PC-3 (cell line): ENCODE measurements at places on chromosomes 16 and 17. TPM values are rescaled to one million over a fixed set of nuclear protein-coding genes. Genes with fewer than 3 reads are reported as not detected.

DNA sequence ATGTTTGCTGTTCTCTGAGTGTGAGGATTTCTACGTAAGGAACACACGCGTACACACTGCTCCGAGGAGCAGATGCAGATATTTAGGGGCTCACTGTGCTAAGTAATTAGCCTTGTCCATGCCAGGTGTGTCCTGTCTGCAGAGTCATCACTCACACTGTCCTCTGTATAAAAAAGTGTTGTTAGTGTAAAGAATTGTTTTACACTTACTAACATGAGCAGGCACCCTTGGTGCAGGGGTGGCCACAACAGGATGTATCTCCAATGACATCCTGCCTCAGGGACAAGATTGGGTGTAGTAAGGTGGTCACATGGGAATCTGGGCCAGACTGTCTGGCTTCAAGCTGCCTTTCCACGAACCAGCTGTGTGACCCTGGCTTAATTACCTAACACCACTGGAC, 63.9 kb downstream of the NDEL1 start:
- H3K4me1 ChIP-seq: no peaks in the 10 kb centered on the region
- no peaks in the 10 kb centered on the region for H3K27me3 ChIP-seq

DNA sequence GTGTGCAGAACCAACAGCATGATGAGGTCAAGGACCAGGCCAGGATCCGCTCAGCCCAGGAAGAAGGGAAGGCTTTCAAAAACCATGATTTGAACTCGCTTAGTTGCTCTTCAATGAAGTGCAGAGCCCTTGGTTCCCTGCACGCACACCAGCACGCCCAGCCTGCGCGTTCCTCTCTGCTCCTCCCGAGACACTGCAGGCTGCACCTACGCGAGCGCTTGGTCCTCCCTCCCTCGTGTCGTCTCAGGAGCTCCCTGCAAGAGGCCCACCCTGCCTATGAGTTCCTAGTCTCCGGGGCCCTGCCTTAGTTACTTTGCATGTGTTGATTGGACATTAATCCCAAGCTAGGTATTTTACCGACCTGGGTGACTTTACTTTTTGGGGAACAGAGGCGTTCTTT, 132.9 kb upstream of the TNRC6C start:
- H3K27me3 ChIP-seq: 0 out of 2 replicates have a peak, but pooled peaks cover 28% of the 10 kb centered on the region
- no peaks in the 10 kb centered on the region for H3K36me3 ChIP-seq

DNA sequence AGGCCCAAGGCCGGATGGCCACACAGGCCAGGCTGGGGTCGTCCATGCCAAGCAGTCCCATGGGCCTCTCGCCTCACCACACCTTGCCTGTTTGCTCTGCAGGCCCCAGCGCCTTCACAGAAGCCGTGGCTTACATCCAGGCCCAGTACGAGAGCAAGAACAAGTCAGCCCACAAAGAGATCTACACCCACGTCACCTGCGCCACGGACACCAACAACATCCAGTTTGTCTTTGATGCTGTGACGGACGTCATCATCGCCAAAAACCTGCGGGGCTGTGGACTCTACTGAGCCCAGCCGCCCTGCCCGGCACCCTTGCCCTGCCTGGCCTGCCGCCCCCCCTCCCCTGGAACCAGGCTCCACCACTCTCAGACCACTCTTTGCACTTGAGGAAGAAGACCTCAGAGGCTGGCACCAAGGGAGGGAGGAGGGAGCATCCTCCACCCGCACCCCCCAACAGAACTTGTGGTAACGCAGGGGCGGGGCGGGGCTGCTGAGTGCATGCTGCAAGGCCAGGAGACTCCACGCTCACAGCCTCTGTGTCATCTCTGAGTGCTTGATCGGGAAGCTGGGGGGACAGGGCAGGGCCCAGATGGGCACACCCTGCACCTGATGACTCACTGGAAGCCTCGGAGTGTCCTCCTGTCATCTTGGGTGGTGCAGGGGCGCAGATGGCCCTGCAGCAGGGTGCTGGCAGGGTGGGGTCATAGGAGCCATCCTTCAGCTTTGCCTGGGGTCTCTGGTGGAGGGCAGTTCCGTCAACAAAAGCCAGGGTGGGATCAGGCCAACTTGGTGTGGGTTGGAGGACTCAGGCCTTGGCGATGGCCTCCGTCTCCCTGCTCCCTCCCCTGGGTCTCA, 81.5 kb downstream of the AMFR start:
- no peak overlapping the region for H3K4me3 ChIP-seq
- no peaks in the 10 kb centered on the region for H3K27me3 ChIP-seq
- no peak overlapping the region for H3K27ac ChIP-seq

DNA sequence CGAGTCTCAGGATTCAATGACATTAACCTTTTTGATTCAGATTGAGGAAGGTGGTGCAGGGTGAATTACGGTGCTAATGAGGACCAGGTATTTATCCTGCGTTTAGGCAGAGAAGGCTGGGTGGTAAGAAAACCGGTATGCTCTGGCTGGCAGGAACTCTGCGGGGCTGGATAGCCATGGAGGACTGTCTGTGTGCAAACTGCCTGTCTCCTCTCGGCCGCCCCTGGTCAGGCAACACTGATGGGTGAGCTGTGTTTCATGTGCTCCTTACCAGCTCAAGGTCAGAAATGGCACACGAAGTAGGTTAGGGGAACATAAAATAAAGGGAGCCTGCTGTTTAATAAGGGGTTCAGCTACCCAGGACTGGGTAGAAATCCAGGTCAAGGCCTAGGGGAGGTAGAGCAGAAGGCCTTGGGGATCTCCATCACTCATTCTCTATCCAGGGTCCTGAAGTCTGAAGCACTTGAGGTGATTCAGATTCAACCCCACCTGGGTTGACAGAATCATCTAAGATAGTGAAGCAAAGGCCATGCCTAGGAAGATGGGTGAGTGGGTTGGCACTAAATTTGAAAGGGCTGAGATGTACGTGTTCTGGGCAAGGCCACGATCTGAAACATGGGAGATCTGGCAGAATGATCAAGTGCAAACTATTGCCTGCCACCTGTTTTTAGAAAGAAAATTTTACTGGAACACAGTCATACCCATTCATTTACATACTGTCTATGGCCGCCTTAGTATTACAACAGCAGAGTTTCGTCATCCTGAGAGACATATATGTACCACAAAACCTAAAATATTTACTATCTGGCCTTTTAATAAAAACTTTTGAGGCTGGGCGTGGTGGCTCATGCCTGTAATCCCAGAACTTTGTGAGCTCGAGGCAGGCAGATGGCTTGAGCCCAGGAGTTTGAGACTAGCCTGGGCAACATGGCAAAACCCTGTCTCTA, 292.5 kb downstream of the XYLT1 start:
- no peak for DNase-seq
- H3K27me3 ChIP-seq: no peaks in the 10 kb centered on the region
- H3K4me1 ChIP-seq: no peaks in the 10 kb centered on the region
- no peak overlapping the region for H3K27ac ChIP-seq

DNA sequence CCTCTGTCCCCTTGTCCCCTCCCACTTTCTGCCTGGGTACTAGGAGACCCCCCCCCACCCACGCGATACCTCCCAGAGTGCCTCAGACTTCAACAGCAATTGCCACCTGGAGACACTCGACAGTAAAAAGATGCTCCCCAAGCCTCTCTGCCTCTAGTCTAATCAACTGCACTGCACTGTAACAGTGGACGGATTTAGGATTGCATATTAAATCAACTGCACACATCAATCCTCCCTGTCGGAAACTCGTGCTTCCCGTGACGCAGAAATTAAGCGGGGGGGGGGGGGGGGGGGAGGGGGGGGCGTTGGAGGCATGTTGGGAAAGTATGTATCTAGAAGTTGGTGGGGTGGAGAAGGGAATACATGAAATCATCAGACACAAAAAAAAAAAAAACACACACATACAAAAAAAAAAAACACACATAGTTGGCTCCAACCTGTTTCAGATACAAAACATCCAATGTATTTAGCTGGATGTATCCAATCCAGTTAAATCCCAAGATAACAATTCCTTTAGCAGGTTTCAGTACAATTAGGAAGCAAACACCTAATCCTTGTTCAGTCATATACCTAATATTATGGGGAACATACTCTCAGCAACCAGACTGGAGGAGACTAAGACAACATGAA, 29.7 kb downstream of the FAM222B start:
- H3K4me3 ChIP-seq: peak overlapping the region; percentile 79
- no peaks in the 10 kb centered on the region for H3K27me3 ChIP-seq
- no peak for DNase-seq
- H3K4me1 ChIP-seq: peaks cover 34% of the 10 kb centered on the region

- no peak overlapping the region for H3K27ac ChIP-seq
- peaks cover 43% of the 10 kb centered on the region for H3K27me3 ChIP-seq
- no peak for DNase-seq
- H3K4me1 ChIP-seq: no peaks in the 10 kb centered on the region
- no peak overlapping the region for H3K4me3 ChIP-seq
These were observed 119.5 kb downstream of the IRF8 start for GRCh38 chr16:86018487-86018886.

GRCh38 chr16:67965668-67966548, 2.5 kb downstream of the SLC12A4 start:
- no peaks in the 10 kb centered on the region; the same call in 1 of the 2 replicates for H3K36me3 ChIP-seq
- H3K4me3 ChIP-seq: no peak overlapping the region; the same call in 1 of the 2 replicates
- DNase-seq: no peak
- H3K27me3 ChIP-seq: no peaks in the 10 kb centered on the region

DNA sequence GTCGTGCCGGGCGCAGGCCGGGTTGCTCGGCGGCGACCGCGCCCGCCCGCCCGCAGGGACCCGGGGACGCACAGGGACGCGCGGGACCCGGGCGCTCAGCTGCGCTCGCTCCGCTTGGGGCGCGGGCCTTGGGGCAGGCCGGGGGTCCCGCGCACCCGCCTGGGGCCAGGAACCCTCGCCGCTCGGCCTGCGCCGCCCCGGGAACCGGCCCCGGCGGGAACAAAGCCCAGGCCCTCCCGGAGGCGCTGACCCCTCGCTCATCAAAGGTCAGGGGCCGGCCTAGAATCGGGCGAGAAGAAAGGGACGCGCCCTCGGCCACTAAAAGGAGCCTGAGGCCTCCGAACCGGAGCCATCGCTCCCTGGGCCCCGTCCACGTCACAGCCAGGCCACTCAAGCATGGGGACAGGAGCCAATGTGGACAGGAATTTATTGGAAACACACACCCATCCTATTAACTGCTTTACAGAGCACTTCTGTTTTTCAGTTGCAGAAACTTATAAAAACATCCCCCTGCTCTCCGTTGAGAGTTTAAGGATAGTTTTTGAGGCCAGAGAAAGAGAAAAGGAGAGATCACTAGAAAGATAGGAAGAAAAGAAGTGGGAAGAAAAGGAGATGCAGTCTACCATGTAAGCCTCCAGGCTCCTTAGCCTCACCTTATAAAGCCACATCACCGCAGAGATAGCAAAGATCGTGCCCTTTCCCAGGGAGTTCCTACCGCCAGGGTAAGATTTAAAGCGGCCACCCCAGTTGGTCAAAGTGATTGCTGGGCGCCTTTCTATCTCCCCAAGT, 558 bp upstream of the ZFHX3 start:
- peak overlapping the region; percentile 95 for H3K27ac ChIP-seq
- H3K36me3 ChIP-seq: no peaks in the 10 kb centered on the region
- peaks cover 76% of the 10 kb centered on the region for H3K4me1 ChIP-seq
- no peaks in the 10 kb centered on the region for H3K27me3 ChIP-seq
- DNase-seq: peak; percentile 55
- H3K4me3 ChIP-seq: peak overlapping the region; percentile 88

DNA sequence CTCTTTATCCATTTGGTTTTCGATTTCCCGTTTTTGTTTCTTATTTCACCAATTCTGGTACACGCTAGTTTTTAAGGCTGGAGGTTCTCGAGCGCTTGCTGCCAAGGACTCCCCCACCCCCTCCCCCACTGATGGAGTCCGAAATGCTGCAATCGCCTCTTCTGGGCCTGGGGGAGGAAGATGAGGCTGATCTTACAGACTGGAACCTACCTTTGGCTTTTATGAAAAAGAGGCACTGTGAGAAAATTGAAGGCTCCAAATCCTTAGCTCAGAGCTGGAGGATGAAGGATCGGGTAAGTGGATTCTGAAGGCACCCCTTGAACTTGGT, 825 bp downstream of the RPTOR start:
- peak overlapping the region; percentile 66 for H3K27ac ChIP-seq
- H3K4me3 ChIP-seq: peak overlapping the region; percentile 93
- peaks cover 26% of the 10 kb centered on the region; the same call in 1 of the 2 replicates for H3K4me1 ChIP-seq
- no peaks in the 10 kb centered on the region for H3K27me3 ChIP-seq
- H3K36me3 ChIP-seq: no peaks in the 10 kb centered on the region; the same call in 1 of the 2 replicates

DNA sequence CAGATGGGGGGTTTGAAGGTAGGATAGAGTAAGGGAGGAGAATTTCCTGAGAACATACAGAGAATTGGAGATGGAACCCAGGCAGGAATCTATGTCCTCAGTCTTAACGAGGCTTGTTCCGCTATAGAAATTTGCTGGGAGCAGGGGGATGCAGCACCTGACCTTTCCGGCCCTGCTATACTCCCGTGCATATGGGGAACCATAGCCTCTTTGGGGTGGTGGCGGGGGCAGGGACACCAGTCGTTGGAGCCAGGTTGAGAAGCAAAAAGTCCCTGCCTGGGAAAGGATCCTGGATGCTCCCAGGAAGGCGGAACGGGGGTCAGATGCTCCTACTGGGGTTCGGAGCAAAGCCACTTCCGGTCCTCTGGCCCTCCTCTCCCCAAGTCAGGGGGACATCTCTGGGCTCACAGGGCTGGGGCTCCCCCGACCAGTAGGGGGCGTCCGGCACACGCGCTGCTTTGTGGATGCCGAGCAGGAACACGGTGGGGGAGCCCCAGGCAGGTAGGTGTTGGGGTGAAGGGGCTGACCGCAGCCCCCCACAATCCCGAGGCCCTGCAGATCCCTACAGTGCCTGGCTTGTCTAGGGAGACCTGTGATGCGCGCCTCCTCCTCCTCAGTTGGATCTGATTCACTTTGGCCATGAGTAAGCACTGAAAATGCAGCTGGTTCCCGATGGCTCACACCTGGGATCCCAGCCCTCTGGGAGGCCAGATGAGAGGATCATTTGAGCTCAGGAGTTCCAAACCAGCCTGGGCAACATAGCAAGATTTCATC, 15.5 kb upstream of the TFAP4 start:
- no peaks in the 10 kb centered on the region for H3K27me3 ChIP-seq
- peak overlapping the region; percentile 42; the same call in 1 of the 2 replicates for H3K4me3 ChIP-seq
- DNase-seq: peak; percentile 73
- no peak overlapping the region for H3K27ac ChIP-seq

- H3K27me3 ChIP-seq: peaks cover 12% of the 10 kb centered on the region; the same call in 1 of the 2 replicates
- H3K36me3 ChIP-seq: no peaks in the 10 kb centered on the region
- no peaks in the 10 kb centered on the region for H3K4me1 ChIP-seq
- peak; percentile 56 for DNase-seq
- H3K4me3 ChIP-seq: no peak overlapping the region
These were observed 227.6 kb downstream of the UTP18 start for GRCh38 chr17:51487947-51488346.

The ZSCAN32 gene
- total RNA-seq: 5.9 and 7.5 TPM in 2 replicates

The NKD1 gene
- total RNA-seq: 0.06 and 0.07 TPM in 2 replicates

The SAMD14 gene
- 0.11 and 0.17 TPM in 2 replicates for total RNA-seq
